Activated T-helper 1 cell treated with Interleukin-2 at 50 U/mL for 16 hours (primary cell): ENCODE measurements at places on chromosomes 13 and 19.

DNA sequence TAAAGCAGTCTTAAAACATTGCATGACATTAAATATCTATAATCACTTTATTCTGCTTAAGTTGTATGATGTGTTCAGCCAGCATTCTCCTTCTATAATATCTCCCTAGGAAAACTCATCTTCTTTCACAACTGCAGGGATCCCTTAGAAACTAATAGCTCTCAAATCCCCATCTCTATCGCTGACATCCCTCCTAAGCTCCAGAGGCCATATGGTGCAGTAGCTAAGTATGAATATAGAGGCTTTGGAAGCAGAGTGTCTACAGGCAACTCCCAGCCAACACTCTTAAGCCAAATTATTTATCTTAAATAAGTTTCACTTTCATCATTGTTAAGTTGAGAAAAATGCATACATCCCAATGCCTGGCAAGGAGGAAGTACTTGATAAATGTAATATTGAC is 349.5 kb upstream of the MIR17HG start:
- DNase-seq: no peak

- no peak for DNase-seq
Observed at GRCh38 chr19:7355151-7355820, 6.5 kb downstream of the ARHGEF18 start.

DNA sequence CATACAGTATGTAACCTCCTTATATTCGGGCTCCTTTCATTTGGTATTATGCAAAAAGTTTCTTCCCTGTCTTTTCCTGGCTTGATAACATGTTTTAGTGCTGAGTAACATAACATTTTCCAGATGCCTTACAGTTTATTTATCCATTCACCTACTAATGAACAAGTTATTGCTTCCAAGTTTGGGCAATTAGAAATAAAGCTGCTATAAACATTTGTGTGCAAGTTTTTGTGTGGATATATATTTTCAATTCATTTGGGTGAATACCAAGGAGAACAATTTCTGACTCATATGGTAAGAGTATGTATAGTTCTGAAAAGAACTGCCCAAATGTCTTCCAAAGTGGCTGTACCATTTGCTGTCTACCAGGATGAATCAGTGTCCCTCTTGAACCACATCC is 360.9 kb downstream of the PCDH17 start:
- DNase-seq: no peak

DNA sequence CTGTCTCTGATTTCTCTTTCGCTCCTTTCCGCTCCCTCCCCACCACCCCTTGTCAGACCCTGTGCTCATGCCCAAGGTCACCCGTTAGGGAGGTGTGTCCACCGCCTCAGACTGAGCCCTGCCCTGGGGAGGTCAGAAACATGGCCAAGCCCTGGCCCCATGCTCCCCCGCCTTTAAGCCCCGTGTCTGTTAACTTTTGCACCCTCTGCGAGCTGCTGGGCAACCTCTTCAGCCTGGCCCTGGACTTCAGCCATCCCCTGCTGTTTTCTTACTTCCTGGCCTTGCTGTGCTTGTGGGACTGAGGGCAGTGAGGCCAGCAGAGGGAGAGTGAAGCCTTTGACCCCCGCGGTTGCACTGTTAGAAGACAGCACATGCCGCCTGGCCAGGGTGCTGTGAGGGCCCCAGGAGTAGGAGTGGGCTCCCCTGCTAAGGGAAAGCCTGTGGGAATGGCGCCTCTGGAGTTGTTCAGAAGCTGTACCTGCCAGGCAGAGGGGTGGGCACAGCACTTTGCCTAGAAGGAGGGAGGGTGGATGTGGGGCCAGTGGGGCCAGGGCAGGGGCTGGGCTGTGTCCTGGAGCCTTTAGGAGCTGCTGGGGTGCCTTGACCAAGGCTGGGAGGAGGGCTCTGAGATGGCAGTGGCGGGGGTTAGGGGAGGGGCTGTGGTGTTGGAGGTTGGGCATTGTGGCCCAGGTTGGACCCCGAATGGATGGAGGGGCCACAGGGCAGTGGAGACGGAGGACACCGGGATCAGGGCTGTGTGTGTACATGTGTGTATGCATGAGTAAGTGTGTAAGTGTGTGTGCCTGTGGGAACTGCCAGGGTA is 7.9 kb downstream of the UPF1 start:
- DNase-seq: no peak

DNA sequence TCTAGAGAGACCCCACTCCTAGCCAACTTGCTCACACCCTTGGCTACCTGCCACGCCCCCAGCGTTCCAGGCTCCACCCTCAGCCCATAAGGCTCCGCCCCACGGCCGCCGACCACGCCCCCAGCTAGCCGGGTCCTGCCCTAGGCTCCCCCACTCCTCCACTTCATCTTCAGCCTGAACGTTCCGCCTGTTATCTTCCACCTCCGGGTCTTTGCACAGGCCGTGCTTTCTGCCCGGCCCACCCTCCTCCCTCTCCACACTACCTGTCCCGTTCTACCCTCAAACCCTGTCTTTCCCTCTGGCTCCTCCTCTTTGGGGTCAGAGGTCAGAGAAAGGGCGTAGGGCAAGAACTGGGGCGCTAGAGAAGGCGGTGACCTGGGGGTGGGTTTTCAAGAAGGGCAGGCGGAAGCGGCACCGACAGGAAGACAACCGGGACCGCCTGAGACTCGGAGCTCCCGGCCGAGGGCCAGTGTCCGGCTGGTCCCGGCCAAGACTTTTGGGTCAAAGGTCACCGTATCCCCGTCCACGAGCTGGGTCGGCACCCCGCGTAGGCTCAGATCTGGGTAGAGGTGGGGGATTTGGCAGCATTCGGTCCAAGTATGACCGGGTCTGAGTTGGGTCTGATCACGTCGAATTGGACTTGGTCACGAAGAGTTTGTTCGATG is 2.2 kb downstream of the PDE4C start:
- no peak for DNase-seq

- no peak for DNase-seq
Observed at GRCh38 chr13:78060966-78061365, 142.3 kb upstream of the EDNRB start.
